ENCODE measurements at places on chromosomes 2 and 18.
A peak's percentile ranks its signal among the peaks of the same experiment; 100 is the strongest.

DNA sequence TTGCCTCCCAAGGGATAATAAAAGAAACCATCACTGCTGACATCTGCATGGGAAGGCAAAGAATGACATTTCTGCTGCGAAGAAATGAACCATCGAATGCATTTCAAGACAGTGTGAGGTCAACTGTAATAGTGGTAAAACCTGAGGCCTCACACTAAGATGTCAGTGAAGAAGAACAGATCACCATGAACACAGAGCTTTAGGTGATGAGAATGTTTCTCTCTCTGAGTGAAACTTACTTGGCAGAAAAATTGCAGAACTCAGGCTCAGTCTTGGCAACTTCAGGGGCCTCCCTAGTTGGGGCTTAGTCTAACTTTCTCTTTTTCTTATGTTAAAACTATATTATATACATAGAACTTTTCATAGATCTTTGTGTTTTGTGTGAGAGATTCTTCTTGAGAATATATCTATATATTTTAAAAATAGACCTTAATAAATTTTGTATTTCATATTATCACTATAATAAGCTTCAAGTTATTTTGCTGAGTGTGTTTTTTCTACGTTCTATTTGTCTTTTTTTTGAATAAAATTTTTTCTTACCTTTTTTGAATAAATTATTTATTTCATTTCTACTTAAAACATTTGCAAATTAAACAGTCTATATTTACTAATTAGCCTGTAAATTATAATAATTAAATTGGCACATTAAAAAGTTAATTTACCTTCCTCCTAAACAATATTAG is 427.5 kb upstream of the TRIB2 start:
- peaks cover 14% of the 10 kb centered on the region for H3K4me1 ChIP-seq
- no peak overlapping the region for H3K27ac ChIP-seq
- H3K27me3 ChIP-seq = no peaks in the 10 kb centered on the region
- DNase-seq = no peak

DNA sequence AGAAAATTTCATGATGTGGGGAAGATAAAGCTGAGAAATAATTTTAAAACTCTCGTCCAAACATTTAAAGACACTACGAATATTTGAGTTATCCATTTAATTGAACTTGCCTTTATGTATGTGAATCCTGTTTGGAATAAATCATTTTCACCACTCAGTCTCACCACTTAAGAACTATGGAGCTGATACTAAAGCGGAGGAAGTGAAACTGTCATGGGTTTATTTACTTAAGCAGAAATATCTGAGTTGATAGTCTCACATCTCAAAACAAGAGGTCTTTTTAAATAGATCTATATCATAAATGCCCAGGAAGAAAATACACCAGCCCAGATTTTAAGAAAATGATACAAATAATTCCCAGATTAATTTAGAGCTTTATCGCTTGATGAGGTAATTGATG is 532.4 kb downstream of the ZNF804A start:
- no peaks in the 10 kb centered on the region for H3K27me3 ChIP-seq
- no peak overlapping the region for H3K4me3 ChIP-seq
- H3K36me3 ChIP-seq = no peaks in the 10 kb centered on the region
- H3K4me1 ChIP-seq = no peaks in the 10 kb centered on the region
- no peak for DNase-seq

- H3K4me1 ChIP-seq = no peaks in the 10 kb centered on the region
- no peaks in the 10 kb centered on the region for H3K27me3 ChIP-seq
- no peak overlapping the region for H3K27ac ChIP-seq
- no peak for DNase-seq
- H3K4me3 ChIP-seq = no peak overlapping the region
- H3K36me3 ChIP-seq = no peaks in the 10 kb centered on the region
Measured at GRCh38 chr2:107633580-107634147, 193.0 kb upstream of the RGPD4 start.

DNA sequence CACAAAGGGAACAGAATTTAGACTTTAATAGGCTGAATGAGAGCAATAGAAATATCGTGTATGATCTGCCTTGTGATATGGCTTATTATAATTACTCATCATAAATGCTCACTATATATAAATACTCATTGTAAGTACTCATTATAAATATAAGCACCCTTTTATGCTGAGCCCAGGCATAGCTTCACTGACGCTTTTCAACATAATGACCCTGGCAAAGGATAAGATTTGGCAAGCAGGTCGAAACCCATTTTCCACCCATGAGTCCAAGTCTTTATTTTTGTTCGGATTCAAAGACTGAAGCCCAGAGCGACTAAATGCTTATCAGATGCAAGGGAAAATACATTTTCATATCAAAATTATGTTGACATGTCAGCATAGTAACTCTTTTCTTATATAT is 500.4 kb downstream of the SLC4A3 start:
- H3K4me1 ChIP-seq = no peaks in the 10 kb centered on the region
- no peak for DNase-seq
- no peaks in the 10 kb centered on the region for H3K27me3 ChIP-seq
- H3K27ac ChIP-seq = no peak overlapping the region

DNA sequence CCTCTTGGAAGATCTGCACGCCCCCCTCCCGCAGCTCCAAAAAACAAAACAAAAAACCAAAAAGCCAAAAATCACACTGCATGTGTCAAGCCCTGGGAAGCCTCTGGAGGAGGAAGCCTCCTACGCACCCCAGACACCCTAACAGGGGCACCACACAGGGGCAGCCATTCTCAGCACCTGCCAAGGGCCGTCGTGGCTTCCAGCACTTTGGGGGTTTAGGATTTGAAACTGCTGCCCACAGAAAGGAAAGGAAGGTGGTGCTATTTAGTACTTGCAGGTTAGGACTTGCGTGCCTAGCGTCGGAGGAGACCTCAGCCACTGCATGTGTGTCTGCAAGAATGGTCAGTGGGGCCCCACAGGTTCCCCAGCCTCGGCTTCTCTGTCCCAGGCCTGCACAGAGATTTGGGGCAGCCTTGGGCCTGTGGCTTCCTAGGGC is 419 bp upstream of the GPR55 start:
- H3K4me3 ChIP-seq = peak overlapping the region; percentile 87
- H3K27me3 ChIP-seq = peaks cover 29% of the 10 kb centered on the region
- H3K27ac ChIP-seq = peak overlapping the region; percentile 86
- DNase-seq = no peak
- peaks cover 42% of the 10 kb centered on the region for H3K4me1 ChIP-seq

Measured in central memory CD8-positive, alpha-beta T cell (primary cell).